ENCODE measurements at places on chromosomes 13 and 19.

GRCh38 chr19:48768994-48769713, 13.8 kb downstream of the FGF21 start:
- DNase-seq: no peak

GRCh38 chr13:81596224-81596753, 1255.4 kb upstream of the SPRY2 start:
- DNase-seq: no peak

- DNase-seq: no peak
These were observed 90.2 kb upstream of the RNF113B start for GRCh38 chr13:98267080-98267912.

- no peak for DNase-seq
These were observed 800.0 kb downstream of the SLITRK6 start for GRCh38 chr13:84999252-84999651.

- no peak for DNase-seq
These were observed 73.6 kb downstream of the COL4A1 start for GRCh38 chr13:110233181-110233950.

- DNase-seq: no peak
These were observed 30.7 kb upstream of the C13orf46 start for GRCh38 chr13:114004420-114005205.

DNA sequence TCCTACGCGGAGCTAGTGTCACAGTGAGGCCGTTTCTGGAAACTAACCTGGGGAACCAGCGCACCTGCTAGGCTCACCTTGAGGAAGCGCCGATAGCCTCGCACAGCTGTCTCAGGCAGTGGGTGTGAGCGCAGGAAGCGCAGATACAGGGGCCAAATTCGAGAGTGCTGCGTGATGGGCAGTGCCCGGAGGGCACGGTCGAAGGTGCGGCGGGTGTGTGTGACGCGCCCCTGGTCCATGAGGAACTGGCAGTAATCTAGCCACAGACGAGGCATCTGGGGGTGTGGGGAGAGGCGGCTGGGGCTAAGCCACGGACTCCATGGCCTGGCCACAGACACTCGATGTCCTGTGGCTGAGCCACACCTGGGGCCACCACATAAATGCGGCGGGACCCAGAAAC, 2.2 kb downstream of the XAB2 start:
- DNase-seq: no peak

DNA sequence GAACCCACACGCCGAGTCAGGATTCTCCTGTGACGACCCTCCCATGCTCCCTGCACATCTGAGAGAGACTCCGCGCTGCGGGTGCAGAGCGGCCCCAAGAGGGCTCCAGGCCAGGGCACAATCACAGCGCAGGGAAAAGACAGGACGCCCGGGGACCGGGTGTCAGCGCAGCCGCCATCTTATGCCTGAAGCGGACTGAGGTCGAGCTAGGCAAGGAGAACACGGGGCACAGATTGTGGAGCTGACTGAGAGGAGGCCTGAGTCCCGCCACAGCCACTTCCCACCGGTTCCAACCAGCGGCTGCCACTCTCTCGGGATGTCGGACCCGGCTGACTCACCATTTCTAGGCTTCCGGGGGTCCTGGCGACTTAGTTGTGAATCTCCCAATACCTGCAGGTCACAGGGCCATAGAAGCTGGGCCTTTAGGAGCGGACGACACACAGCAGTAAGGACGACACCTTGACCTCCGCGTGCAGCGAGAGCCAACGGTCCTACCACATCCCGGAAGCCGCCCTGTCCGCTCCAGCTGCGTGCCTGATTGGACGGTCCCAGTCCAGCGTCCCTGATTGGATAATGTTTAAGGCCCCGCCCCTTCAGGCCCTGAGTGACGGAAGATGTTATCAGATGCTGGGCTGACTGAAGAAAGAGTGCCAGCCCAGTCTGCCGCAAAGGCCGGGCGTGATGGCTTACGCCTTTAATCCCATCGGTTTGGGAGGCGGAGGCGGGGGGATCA, at the start of gene ZNF728:
Gene ZNF728 (minus strand): TSS at position 487 of the 733 bp plus-strand sequence. CDS start 146 bp downstream, at position 341.
- no peak for DNase-seq

DNA sequence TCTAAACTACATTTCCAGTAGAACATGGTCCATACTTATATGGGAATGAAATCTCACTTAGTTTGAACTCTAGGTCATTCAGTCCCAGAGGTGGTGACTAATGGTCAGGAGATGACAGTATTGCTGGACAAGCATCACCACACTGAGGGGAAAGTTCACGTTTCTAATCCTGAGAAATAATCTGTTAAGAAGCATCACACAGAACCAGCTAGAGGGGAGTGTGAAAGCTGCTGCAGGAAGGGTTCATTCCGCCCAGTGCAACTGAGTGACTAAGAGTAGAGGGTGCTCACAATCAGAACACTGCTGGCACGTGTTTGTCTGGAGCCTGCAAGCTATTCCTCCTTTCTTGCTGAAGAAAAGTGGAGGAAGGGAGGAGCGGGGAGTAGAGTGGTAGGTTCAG, 2.7 kb downstream of the COL4A1 start:
- no peak for DNase-seq

DNA sequence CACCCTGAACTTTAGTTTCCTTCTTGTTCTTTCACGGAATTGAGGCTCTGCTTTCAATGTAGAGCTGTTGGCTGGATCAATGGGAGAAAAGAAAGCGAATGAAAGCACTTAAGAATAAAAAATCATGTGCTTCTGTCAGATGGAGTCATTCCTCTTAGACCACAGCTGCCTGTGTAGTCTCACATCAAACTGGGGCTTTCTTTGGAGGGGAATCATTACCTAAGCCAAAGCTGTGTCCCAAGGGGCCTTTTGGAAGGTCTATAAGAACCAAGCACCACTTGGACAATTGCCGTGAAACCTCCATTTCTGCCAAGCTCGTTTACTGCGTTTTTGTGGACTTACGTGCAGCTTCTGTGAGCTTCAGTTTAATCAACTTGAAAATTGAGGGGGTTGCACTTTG, 44.2 kb upstream of the RNF113B start:
- no peak for DNase-seq

GRCh38 chr13:30759748-30760147, 24.4 kb downstream of the ALOX5AP start:
- no peak for DNase-seq

GRCh38 chr19:55283548-55284377, at the start of gene BRSK1:
BRSK1 (plus strand) TSS chr19:55283997; CDS start chr19:55284443, 446 bp downstream.
- peak; percentile 92 for DNase-seq

DNA sequence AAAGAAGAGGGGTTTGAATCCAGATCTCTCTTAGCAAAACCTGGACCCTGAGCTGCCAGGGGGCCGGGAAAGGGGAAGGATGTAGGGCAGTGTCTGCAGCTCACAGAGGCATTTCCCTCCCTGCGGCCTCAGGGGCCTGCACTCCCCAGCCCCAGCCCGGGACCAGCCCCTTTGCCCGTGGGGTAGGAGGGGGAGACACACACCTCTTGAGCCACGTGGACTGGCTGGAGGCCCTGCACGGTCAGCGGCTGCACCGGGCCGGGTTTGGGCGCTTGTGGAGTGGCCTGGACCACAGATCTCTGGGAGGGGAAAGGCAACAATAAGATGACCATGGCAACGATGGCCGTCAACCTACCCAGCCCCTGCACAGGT, 26.9 kb downstream of the RFX1 start:
- peak; percentile 27 for DNase-seq

DNA sequence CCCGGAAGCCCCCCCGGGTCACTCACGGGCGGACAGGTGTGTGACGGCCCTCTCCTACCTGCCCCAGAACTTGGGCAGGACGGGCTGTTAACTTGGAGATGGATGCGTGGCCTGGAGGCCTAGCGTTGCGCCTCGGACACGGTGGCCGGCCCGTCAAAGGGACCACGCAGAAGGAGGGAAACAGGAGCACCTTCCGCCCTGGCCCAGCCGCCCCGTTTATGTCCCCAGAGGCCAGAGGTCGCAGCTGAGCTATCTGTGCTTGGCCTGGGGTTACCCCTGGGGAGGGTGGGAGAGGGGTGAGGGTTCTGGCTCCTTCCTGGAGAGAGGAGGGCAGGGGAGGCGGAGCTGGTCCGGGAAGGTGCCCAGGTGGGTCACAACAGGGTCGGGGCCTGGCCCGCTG, 35.6 kb downstream of the GADD45B start:
- DNase-seq: no peak

All from neural progenitor cell (in vitro differentiated cells).